ENCODE measurements at places on chromosomes 13 and 19.

- DNase-seq: no peak
Measured at GRCh38 chr13:86445206-86445605, 646.0 kb upstream of the SLITRK6 start.

GRCh38 chr13:33307843-33308242, 22.3 kb upstream of the STARD13 start:
- DNase-seq: no peak

GRCh38 chr19:4018140-4018613, 10.6 kb downstream of the PIAS4 start:
- DNase-seq: no peak

- no peak for DNase-seq
Measured at GRCh38 chr13:106355866-106356265, 179.6 kb downstream of the EFNB2 start.

GRCh38 chr13:38542601-38543000, 144.3 kb upstream of the FREM2 start:
- DNase-seq: no peak
